ENCODE measurements at places on chromosomes 7 and 10. TPM values are rescaled to one million over a fixed set of nuclear protein-coding genes. Genes with fewer than 3 reads are reported as not detected.

CYP3A5 gene
- total RNA-seq, result 0.75 TPM

GRCh38 chr10:84166620-84167288 is 6.8 kb upstream of the GPR15LG start:
- DNase-seq, result no peak

- no peak for DNase-seq
These were observed 799.0 kb downstream of the NRG3 start for GRCh38 chr10:82674036-82674435.

GRCh38 chr7:88540012-88540411 is 219.5 kb upstream of the ZNF804B start:
- DNase-seq, result no peak

GRCh38 chr7:52085610-52086009 is 769.0 kb upstream of the COBL start:
- no peak for DNase-seq

DNA sequence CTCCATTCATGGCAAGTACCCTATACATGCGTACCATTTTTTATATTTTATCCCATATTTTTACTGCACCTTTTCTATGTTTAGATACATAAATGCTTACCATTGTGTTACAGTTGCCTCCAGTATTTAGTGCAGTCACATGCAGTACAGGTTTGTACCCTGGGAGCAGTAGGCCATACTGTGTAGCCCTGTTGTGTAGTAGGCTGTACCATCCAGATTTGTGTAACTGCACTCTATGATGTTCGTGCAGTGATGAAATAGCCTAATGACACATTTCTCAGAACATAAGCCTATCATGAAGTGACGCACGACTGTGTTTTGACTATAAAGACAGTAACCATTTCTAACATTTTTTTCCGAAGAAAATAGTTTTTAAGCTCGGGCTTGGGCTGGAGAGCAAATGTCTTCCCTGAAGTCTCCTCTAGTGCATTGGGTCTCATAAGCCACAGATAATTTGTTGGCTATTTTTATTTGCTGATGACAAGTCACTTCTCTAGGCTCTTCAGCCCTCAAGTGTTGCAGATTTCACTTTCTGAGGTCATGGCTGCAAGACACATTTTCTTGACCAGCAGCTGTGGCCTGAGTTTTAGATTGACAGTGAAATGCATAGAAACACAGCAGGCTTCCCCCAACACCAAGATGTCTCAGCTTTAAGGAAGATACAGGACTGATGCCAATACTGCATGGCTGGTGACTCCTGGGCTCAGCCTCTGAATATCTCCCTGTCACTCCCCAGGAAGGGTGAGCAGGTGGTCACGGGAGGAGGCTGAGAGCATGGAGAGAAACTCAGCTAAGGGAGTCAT is 26.9 kb downstream of the EPDR1 start:
- DNase-seq, result no peak

DNA sequence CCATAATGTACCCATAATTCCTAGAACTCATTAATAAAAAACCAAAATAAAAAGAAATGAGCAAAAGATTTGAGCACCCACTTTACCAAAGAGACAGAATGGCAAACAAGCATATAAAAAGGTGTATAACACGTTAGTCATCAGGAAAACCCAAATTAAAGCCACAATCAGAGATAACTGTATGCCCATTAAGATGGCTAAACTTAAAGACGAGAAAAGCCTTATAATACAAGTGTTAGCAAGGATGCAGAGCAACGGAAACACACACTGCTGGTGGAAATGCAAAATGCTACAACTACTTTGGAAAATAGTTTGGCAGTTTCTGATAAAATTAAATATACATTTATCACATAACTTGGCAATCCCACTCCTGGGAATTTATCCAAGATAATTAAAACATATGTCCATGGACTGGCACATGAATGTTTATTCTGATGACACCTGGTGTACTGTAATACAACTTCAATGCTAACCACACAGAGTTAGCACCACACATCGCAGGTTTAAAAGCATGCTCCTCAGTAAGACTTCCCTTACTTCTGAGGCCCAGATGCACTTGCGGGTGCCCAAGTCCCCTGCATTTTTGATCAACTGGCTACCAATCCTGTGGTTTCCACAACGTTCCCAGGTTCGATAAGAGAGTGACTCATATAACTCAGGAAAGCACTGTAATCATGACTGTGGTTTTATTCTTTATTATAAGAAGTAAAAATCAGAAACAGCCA is 158.6 kb downstream of the SNX13 start:
- no peak for DNase-seq

HELLS gene
- 71.1 TPM for total RNA-seq

- DNase-seq, result no peak
These were observed 83.5 kb upstream of the INSIG1 start for GRCh38 chr7:155213955-155214740.

- DNase-seq, result no peak
These were observed 16.0 kb downstream of the DGKB start for GRCh38 chr7:14886533-14886932.

ACSL5 gene
- 3.3 TPM for total RNA-seq

GRCh38 chr7:138667535-138668228 is 33.5 kb downstream of the SVOPL start:
- DNase-seq, result no peak

DNA sequence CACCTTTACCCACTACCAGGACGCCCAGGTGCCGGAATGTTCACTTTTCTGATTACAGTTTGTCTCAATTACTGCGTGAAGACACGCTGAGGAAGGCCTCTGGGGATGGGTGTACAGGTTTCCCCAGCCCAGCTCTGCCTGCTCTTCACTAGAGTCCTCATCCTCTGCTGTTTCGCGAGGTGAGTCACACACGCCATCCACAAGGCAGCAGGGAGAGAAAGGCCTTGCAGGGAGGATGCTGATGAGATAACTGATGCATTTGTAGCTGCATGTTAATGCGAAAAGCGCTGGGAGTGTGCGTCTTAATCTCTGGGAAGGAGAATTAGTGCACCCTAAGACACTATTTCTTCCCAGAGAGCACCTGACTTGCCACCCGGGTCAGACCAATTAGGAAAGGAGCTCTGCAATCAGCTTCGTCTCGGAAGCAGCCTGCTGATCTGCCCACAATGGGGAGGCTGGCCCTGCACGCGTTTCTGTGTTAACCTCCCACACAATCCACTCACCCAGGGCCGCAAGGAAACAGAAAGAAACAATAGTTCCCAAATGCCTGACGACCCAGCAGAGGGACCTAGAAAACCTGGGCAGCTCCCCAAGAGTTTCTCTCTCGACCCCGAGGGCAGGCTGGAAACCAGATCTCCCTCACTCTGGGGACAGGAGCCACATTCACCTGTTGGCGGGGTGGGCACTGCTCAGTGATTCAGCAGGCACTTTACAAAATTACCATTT is 578.7 kb downstream of the GLRX3 start:
- no peak for DNase-seq

DNA sequence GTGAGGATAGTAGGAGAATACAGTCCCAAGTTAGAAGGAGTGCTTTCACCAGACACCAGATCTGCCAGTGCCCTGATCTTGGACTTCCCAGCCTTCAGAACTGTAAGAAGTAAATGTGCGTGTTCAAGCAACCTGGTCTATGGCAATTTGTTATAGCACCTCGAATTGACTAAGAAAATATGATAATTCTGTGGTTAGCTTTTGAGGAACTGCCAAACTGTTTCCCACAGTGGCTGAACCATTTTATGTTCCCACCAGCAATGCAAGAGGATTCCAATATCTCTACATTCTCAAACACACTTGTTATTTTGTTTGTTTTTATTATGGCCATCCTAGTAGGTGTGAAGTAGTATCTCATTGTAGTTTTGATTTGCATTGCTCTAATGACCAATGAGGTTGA is 47.0 kb downstream of the RBM20 start:
- DNase-seq, result no peak

PRTFDC1 gene
- total RNA-seq, result 25.7 TPM

DNAJB12 gene
- 29.8 TPM for total RNA-seq

FEZF1 gene
- not detected for total RNA-seq

ATRNL1 gene
- 11.7 TPM for total RNA-seq

DNA sequence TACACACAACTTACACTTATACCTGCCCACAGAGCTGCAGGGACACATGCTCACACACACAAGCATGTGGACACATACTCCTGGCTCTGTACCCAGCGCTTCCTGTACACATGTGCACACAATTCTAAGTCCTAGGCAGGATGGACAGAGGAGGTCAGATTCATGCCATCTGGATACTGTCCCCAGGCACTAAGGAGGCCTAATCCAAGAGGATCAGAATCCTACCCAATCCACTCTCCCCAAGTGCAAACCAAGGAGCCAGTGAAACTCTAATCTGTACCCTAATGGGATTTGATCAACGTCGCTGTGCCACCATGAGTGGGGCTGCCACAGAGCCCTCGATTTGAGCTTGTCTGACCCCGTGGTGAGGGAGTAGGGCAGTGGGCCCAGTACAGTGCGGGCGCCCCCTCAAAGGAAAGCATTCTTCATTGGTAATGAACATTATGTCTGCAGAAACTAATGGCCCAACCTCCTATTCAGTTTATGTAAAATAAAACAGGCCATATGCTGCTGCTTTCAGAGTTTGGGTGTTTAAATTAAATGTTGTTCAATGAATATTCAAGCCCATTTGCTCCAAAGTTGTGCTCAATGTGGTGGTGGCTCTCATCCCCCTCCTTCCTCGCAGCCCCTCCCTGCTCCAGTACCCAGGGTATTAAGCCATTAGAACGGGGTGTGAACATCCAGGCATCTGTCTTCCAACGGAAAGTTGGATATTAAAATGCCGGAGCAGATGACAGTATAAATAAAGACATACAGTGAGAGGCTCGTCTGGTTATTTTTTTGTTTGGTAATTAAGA is 26.4 kb downstream of the RPS24 start:
- no peak for DNase-seq

DNA sequence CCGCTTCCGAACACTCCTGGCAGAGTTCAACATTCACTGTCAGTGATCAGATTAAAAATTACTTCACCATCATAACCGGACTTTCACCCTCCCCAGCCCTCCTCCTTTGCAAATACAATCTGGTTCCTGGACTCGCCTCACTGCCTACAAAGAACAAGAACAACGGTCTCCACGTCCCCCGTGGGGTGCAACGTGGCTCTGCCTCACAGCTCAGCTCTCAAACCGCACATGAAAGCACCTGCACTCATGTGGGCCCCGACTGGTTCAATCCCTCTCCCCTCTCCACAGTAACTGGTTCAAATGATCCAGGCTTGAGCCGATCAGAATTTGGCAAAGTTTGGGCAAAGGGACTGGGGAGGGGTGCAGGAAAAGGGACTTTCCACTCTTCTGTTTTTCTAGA is 21.0 kb downstream of the ASB13 start:
- no peak for DNase-seq

DNA sequence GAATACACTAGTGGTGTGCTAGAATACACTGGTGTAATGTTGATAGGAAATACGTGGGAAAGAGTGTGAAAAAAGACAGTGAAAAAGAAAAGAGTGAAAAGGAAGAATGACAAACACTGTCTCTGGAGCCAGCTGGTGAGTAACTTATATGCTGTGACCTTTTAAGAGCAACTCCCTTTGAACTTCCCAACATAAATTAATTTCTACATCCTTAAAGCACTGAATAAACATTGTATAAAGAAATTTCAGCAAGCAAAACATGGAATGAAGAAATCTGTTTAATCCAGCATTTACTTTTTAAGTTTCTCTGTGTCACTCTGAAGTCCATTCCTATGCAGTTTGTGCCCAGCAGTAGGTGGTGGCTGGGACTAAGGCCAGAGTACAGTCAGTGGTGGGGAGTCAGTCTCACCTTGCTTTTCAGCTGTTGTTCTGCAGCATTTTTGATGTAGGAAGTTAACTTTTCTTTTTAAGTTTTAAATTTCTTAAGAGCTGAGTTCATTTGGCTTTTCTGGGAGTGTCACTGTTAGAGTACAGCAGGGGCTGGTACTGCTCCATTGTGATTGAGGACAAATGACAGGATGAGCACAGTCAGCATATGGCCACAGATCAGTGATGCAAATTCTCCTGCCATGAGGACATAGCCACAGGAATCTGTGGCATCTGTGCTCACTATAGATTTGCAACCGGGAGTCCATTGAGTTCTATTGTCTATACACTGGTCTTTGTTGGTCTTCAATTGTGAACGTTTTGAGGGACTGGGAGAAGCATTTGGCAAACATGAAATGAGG is 321.8 kb downstream of the ZNF248 start:
- DNase-seq, result no peak

- DNase-seq, result no peak
These were observed 271.2 kb upstream of the IMMP2L start for GRCh38 chr7:111833466-111833865.

EPHB4 gene
- total RNA-seq, result 70.3 TPM

GRCh38 chr10:94524146-94524545 is 21.4 kb upstream of the HELLS start:
- DNase-seq, result no peak

TEX47 gene
- not detected for total RNA-seq

EIF5AL1 gene
- total RNA-seq, result 0.43 TPM

NCF1 gene
- 0.46 TPM for total RNA-seq

OR2A7 gene
- 2.0 TPM for total RNA-seq

DNA sequence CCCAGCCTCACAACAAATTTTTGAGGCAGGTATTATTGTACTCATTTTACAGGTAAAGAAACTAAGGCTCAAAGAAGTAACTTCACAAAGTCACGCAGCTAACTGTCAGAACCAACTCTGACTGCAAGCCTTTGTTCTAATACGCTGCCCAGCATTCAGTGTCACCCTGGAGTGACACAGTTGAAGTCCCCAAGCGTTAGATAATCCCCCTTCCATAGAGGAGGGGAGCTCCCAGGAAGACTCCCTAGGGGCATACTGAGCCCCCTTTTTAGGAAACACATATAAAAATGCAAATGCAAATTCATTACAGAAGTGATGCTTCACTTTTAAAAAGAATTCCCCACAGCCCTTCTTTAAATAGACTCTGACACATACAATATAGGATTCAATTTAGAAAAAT is 101.0 kb upstream of the MACROH2A2 start:
- no peak for DNase-seq

Measured in epithelial cell of proximal tubule (primary cell).